Activated CD4-positive, alpha-beta memory T cell treated with anti-CD3 and anti-CD28 coated beads, Interleukin-2, amount 10 ng/mL, durations not matched to agents 7 days and 5 days (primary cell): ENCODE measurements at places on chromosomes 7 and 10. TPM values are rescaled to one million over a fixed set of nuclear protein-coding genes. Genes with fewer than 3 reads are reported as not detected.
A peak's percentile ranks its signal among the peaks of the same experiment; 100 is the strongest.

DNA sequence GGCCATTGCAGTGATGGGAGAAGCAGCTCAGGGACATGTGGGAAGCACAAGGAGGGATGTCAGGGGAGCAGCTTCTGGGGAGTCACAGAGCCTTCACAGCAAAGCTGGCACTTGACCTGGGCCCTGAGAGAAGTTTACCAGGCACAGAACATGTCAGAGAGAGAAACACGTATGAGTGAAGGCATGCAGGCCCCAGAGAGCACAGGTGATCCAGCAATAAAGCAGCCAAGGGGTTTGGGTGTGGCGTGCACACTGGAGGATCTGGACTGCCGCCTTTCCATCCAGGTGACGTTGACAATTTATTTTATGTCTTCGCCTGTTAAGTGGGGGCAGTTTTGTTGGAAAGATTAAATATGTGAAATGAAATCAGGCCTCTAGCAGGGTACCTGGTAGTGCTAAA is 252.6 kb upstream of the COBL start:
- H3K27ac ChIP-seq: no peak overlapping the region
- no peaks in the 10 kb centered on the region for H3K27me3 ChIP-seq
- H3K4me1 ChIP-seq: no peaks in the 10 kb centered on the region

DNA sequence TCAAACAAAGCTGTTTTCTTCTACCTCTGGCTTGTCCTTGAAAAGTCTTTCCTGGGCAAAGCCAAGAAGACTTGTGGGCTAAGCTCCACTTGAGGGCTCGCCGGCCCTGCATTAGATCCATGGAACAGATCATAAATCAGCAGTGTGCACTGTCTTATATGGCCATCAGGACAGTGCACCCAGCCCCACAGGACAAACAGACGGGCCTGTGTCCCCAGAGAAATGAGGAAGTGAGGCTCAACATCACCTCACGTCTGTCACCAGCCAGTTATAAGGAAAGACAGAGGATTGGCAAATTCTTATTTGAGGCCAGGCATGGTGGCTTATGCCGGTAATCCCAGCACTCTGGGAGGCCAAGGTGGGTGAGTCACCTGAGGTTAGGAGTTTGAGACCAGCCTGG is 12.3 kb upstream of the IFT22 start:
- no peaks in the 10 kb centered on the region for H3K36me3 ChIP-seq
- peaks cover 3% of the 10 kb centered on the region for H3K27me3 ChIP-seq
- H3K4me3 ChIP-seq: no peak overlapping the region
- H3K27ac ChIP-seq: no peak overlapping the region

GRCh38 chr10:33127622-33128021 is 169.6 kb upstream of the ITGB1 start:
- peaks cover 37% of the 10 kb centered on the region for H3K36me3 ChIP-seq
- DNase-seq: no peak
- H3K4me3 ChIP-seq: no peak overlapping the region
- no peaks in the 10 kb centered on the region for H3K27me3 ChIP-seq
- H3K27ac ChIP-seq: peak overlapping the region; percentile 94

GRCh38 chr7:153682628-153683027 is 369.6 kb upstream of the DPP6 start:
- no peaks in the 10 kb centered on the region for H3K4me1 ChIP-seq
- no peaks in the 10 kb centered on the region for H3K36me3 ChIP-seq
- no peaks in the 10 kb centered on the region for H3K27me3 ChIP-seq
- no peak overlapping the region for H3K27ac ChIP-seq

DNA sequence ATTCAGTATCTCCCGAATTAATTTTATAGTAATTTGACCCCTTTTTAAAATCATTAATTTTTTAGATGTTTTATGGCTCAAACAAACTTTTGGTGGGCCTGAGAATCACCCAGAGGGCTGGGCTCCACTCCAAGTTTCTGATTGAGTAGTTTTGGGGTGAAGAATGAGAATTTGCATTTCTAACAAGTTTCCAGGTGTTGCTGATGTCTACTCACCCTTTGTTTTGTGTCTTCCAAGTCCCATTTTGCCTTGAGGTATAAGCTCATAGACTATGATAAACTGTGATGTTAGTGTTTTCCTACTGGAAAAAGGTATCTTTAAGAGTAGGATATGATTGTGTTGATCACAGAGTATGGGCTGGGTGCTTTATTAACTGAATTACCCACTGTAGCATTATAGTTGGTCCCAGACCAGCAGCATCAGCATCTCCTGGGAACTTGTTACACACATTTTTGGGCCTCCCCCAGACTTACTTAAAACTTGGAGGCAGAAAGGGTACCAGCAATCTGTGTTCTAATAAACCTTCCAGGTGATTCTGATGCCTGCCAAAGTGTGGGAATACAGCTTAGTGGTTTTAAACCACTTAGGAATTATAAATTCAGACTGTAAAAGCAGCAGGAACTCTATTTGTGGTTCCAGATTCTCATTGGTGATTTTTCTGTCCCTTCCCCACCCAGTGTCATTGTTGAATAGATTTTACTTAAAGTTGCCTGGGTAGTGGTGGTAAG is 19.1 kb downstream of the ZNRF2 start:
- no peak for DNase-seq
- no peak overlapping the region for H3K4me3 ChIP-seq
- H3K4me1 ChIP-seq: peaks cover 17% of the 10 kb centered on the region
- no peaks in the 10 kb centered on the region for H3K36me3 ChIP-seq

DNA sequence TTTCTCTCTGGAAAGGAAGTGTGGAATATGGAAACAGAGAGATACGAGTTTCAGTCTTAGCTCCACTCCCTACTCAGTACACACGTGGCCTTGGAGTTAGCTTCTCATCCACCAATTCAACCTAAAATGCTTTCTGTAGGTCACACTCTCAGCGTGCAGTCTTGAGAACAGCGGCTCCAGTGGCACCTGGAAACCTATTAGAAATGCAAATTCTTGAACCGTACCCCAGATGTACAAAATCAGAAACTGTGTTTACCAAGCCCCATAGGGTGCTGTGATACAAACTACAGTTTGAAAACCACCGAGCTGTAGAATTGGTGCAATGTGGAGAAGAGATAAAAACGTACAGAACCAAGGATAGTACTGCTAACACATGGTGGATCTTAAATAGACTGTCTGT is 91.1 kb upstream of the SP4 start:
- peaks cover 63% of the 10 kb centered on the region for H3K36me3 ChIP-seq
- peaks cover 51% of the 10 kb centered on the region for H3K4me1 ChIP-seq
- H3K27ac ChIP-seq: no peak overlapping the region
- no peak overlapping the region for H3K4me3 ChIP-seq

DNA sequence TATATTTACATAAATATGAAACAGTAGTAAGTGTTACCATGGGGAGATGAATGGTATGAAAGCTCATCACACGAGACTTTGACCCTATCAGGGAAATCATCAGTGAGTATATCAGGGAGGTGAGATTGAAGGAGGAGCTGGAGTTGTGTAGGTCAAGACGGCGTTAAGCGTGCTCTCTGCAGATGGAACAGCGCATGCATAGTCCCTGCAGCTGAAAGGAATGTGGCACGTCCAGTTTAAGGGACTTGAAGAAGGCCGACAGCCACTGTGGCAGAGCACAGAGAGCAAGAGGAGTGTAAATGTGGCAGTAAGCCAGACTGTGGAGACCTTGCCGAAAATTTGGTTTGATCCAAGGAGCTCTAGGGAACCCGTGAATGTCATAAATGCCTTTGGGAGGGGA is 38.9 kb downstream of the POU6F2 start:
- H3K27ac ChIP-seq: no peak overlapping the region
- no peaks in the 10 kb centered on the region for H3K27me3 ChIP-seq
- no peaks in the 10 kb centered on the region for H3K36me3 ChIP-seq
- no peak for DNase-seq
- H3K4me3 ChIP-seq: no peak overlapping the region

DNA sequence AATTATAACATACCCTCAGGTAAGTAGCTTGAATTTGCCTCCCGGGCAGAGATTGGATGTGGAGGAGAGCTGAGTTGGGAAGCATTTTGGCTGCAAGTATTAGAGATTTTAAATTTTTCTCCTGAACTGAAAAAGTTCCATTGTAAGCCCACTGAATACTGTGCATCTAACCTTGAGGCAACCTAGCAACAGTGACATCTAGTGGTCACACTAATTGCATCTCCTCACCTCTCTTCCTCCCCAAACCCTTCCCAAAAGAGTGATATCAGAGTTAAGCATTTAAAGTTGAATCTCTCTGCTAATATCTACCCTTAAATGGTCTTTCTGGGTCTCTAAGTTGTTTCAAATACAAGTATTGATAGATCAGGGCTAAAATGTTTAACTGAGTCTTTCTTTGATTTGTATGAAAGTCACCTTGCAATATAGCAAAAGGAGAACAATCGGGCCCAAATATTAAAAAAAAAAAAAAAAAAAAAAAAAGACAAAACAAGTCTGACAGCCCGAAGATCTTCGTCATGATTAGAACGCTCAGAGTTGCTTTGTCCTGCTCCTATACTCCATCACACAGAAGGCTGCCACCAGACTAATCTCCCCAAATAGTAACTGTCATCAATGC is 40.4 kb upstream of the DLX5 start:
- peaks cover 10% of the 10 kb centered on the region for H3K27me3 ChIP-seq
- no peak overlapping the region for H3K4me3 ChIP-seq
- no peak for DNase-seq
- H3K27ac ChIP-seq: no peak overlapping the region

GRCh38 chr7:55423277-55423711 is 58.2 kb downstream of the LANCL2 start:
- no peak overlapping the region for H3K4me3 ChIP-seq
- H3K27ac ChIP-seq: no peak overlapping the region
- no peak for DNase-seq
- H3K27me3 ChIP-seq: no peaks in the 10 kb centered on the region

DNA sequence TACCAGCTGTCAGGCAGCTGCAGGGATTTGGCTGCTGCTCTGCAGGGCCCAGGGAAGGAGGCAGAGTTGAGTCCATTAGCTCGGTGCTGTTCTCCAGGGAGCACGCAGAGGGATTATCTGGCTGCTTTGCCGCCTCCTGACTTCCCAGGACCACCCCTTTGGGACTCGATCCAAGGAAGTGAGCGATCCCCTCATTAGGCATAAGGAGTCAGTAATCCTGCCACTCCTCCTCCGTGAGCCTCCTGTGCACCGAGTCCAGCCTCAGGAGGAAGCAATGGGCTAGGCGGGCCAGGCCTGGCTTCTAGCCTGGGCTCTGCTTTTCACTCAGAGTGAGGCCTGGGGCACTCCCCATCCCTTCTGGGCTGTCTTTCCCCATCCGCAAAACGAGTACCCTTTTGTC is 417.9 kb downstream of the RPS24 start:
- H3K4me1 ChIP-seq: no peaks in the 10 kb centered on the region
- no peak overlapping the region for H3K27ac ChIP-seq
- no peaks in the 10 kb centered on the region for H3K36me3 ChIP-seq
- H3K27me3 ChIP-seq: no peaks in the 10 kb centered on the region
- H3K4me3 ChIP-seq: no peak overlapping the region
- no peak for DNase-seq

DNA sequence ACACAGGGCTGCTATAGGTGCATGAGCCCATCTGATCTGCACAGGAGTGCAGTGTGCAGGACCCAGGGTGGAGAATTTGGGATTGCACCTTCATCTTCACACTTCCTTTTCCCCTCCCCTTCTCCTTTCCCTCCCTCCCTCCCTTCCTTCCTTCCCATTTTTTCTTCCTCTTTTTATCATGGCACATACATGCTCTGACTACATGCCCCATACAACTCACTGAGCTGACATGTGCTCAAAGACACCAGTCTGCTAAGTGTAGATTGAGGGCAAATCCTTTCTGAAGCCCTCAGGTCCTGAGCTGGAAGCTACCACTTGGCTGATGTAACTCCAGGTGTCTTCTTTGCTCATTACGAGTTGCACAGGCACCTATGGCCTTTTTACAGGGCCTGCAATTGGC is 365.3 kb upstream of the ZNF32 start:
- peaks cover 7% of the 10 kb centered on the region for H3K4me1 ChIP-seq
- H3K36me3 ChIP-seq: no peaks in the 10 kb centered on the region
- no peaks in the 10 kb centered on the region for H3K27me3 ChIP-seq
- H3K27ac ChIP-seq: no peak overlapping the region

- no peak overlapping the region for H3K27ac ChIP-seq
- no peak overlapping the region for H3K4me3 ChIP-seq
- H3K4me1 ChIP-seq: no peaks in the 10 kb centered on the region
Observed at GRCh38 chr7:102253973-102254370, 32.7 kb upstream of the SH2B2 start.

- H3K27me3 ChIP-seq: no peaks in the 10 kb centered on the region
- no peaks in the 10 kb centered on the region for H3K4me1 ChIP-seq
- no peaks in the 10 kb centered on the region for H3K36me3 ChIP-seq
- DNase-seq: no peak
Observed at GRCh38 chr7:101941481-101942383, 124.3 kb downstream of the CUX1 start.

GRCh38 chr7:158613481-158613880 is 25.9 kb upstream of the PTPRN2 start:
- no peak overlapping the region for H3K4me3 ChIP-seq
- no peak for DNase-seq
- no peak overlapping the region for H3K27ac ChIP-seq

DNA sequence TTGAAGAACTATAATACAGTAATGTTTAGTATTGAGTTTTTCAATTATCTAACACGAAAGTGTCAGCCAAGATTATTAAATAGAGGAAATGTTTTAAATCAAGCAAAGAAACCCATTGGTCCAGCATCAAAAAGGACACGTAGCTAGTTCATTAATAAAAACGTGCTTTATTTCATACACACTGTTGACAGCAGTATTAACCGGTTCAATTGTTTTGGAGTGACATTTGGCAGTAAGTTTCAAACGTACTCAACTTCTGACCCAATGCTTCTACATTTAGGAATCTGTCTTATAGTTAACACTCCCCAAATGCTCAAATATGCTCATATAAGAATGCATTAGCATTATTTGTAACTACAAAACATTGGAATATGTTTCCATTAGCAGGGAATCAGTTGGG is 41.3 kb downstream of the SLC16A12 start:
- no peak overlapping the region for H3K4me3 ChIP-seq
- no peaks in the 10 kb centered on the region for H3K36me3 ChIP-seq
- no peak overlapping the region for H3K27ac ChIP-seq

GRCh38 chr7:128827248-128827958 is 2.8 kb upstream of the FLNC start:
- H3K27me3 ChIP-seq: peaks cover 31% of the 10 kb centered on the region
- H3K4me3 ChIP-seq: no peak overlapping the region
- no peaks in the 10 kb centered on the region for H3K36me3 ChIP-seq
- H3K27ac ChIP-seq: no peak overlapping the region
- peaks cover 8% of the 10 kb centered on the region for H3K4me1 ChIP-seq

DNA sequence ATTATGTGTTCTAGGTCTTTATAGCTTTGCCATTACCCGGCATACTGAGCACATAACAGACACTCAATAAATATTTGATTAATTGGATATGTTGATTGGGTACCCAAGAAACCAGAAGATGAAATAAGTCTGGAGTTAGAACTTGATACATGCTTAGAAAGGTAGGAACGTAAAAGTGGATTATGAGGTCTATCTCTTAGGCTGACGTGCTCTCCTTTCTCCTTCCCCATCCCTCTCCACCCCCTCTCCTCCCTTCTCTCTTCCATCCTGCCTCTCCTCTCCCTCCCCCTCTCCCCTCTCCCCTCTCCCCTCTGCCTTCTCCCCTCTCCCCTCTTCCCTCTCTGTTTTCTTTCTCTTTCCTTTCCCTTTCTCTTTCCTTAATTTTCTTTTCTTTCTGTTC is 34.0 kb downstream of the AUTS2 start:
- H3K4me3 ChIP-seq: no peak overlapping the region
- H3K27me3 ChIP-seq: no peaks in the 10 kb centered on the region
- no peaks in the 10 kb centered on the region for H3K4me1 ChIP-seq
- H3K36me3 ChIP-seq: no peaks in the 10 kb centered on the region

The SCART1 gene
- 15.4 TPM for total RNA-seq

The CPXM2 gene
- total RNA-seq: not detected

The RARRES2 gene
- total RNA-seq: not detected

The ANKRD30A gene
- total RNA-seq: not detected

The PLXNA4 gene
- total RNA-seq: 1.4 TPM
